ENCODE measurements at places on chromosomes 13 and 19. TPM values are rescaled to one million over a fixed set of nuclear protein-coding genes. Genes with fewer than 3 reads are reported as not detected.

DNA sequence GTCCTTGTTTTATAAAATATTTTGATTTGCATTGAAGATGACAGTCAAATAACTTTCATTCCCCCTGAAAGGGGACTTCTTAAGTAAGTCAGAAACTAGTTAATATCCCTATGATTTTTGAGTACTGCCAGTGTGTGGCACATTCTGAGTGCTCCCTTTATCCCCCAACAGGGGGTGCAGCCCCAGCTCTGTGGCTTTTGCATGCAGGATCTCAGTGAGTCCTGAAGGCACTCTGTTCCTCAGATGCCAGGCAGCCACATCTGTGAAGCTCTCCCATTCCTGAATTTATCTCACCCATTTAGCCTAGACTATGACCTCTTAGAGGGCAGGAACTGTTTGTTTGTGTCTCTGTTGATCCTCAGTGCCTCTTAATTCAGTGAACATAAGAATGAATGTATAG lies 123.1 kb downstream of the CDK8 start:
- no peak for DNase-seq

GRCh38 chr19:11377237-11377636 lies 2.8 kb downstream of the SWSAP1 start:
- peak; percentile 61 for DNase-seq

DNA sequence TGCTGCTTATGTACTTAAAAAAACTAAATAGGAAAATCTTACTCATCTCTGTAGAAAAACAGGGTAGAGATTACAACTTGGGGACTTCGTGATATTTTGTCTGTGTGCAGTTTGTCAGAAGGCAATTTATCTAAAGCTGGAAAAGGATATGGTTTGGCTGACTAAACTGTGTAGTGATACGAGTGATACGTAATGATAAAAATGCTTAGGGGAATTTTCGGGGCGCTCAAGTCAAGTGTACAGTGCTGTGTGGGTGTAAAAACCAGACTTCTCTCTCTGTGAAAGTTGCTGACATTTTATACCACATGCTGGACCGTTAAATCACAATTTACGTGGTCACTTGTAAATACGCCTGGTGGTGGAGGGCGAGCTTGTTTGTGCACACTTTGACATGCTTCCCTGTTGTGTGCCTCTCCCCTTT lies 221.7 kb downstream of the KCNRG start:
- DNase-seq = no peak

DNA sequence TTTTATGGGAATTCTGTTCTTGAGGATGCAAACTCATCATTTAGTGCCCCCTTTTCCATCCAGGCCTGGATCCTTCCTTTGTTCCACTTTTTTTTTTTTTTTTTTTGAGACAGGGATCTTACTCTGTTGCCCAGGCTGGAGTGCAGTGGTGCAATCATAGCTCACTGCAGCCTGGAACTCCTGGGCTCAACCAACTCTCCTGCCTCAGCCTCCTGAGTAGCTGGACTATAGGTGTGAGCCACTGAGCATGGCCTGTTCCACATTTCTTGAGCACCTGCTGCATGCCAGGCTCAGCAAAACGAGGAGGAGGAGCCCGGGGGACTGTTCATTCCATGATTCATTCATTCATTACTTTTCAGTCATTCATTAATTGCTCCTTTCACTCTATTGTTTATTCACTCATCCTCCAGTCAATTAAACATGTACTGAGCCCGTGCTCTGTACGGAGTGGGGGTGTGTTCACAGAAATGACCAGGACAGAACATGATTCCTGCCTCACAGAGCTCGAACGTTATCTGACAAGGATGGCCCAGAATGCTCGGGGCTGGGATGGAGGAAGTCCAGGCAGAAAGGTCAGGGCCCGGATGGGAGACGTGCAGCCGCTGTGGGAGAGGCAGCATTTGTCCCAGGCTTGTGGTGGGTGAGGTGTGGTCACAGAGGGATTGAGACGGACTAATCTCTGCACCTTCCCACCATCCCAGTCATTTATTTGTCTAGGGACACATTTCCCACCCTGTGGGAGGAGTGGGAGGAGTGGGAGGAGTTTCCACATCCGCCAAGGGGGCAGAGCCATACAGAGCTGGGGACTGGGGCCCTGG lies 51.2 kb upstream of the SHKBP1 start:
- no peak for DNase-seq

DNA sequence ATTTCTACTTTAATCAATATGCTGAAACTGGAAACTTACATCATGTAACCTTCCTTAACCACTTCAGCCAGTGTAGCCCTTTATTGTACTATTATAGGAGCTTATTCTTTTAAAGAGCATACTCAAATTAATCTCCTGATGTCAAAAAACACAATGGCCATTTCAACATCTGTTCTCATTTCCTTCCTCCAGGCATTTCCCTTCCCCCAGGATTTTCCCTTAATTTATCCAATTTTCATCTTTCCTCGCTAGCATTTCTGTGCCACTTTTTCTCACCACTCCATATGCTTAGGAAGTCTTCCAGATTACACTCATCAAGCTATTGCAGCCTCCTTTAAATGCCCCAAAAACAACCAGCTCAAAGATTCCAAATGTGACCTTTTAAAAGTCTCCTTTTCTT lies 265.0 kb downstream of the PCDH9 start:
- no peak for DNase-seq

DNA sequence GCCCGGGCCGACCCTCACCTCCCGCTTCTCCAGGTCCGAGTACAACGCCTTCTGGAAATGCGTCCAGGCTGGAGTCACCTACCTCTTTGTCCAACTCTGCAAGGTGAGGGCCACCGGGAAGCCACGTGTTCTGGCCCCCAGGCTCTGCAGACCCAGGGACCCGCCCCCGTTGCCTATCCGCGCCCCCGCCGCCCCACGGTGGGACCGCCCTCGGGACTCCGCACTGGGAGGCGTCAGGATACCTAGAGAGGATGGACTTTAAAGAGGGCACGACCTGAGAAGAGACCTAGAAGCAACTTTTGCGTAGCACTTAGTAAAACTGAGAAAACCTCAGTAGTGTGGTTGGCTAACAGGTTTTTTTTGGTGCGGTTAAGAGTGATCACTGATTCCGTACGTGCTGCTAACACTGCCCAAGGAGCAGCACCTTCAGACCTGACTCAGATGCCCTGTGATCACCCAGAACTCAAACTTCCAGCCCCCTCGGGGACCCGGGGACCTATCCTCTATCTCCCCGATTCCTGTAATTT lies 492 bp downstream of the TMEM147 start:
- DNase-seq = peak; percentile 64

DNA sequence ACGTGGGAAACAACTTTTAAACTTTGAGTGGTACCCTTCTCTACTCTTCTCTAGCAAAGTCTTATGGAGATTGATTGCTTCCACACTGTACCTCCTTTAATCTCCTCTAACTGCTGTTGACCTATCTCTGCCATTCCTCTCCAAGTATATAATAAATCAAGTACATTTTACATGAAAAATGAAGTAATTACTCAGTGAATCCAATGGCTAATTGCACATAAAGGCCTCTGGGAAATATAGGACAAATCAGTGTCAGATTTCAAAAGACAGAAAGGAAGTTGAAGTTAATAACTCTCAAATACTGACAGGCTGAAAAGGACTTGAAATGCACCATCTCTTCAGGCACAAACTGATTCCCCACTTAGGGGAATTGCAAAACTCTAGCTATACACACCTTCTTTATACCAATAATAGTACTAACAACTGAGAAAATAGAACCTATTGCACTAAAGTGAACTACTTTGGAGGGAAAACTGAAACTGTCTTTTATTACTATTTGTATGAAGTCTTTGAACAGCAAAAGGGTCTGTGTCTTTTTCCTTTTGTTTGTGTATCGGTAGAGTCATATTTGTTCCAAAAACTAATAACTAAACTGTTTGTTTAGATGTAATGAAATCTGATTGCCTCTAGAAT lies 701.1 kb downstream of the PCDH9 start:
- no peak for DNase-seq

ATP4A gene
- not detected for total RNA-seq

C5AR1 gene
- total RNA-seq = 15.6 TPM

DLL3 gene
- not detected for total RNA-seq

All from left cardiac atrium (tissue), 4 donors.